ENCODE measurements at places on chromosomes 5 and 9.

DNA sequence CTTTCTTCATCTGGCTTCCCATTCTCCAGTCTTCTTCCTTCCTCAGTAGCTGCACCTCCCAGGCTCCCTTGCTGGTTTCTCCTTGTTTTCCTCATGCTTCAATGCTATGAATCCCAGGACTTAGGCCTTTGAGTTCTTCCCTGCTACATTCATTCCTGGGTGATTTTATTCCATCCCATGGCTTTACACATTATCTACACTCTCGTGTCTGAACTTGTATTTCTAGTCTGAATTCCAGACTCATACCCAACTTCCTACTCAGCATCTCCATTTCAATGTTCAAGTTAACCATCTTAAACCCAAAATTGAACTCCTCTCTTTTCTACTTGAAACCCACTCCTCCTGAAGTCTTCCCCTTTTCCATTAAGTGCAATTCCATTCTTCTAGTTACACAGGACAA lies 20.0 kb downstream of the SLC24A2 start:
- DNase-seq = no peak

- DNase-seq = no peak
Observed at GRCh38 chr5:155772009-155772662, 554.8 kb upstream of the SGCD start.

GRCh38 chr9:126463426-126463825 lies 136.8 kb downstream of the MVB12B start:
- no peak for DNase-seq

GRCh38 chr9:132037458-132037857 lies 42.2 kb downstream of the MED27 start:
- no peak for DNase-seq

DNA sequence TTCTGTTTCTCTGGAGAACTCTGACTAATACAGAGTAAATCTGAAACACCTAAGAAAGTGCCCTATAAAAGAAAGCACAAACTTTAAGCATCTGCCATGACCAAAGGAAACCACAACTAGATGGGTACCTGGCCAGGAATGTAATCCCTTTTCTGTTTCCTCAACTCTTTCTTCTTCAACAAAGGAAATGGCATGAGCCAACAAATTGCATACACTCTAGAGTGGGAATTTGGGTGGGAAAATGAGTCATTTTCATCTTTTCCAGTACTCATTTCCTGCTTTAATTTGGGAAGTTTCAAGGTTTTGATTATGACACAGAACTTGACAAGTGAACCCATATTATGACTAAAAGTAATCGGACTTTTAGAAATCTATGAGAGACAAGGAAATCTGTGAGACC lies 349.2 kb upstream of the RORB start:
- no peak for DNase-seq

DNA sequence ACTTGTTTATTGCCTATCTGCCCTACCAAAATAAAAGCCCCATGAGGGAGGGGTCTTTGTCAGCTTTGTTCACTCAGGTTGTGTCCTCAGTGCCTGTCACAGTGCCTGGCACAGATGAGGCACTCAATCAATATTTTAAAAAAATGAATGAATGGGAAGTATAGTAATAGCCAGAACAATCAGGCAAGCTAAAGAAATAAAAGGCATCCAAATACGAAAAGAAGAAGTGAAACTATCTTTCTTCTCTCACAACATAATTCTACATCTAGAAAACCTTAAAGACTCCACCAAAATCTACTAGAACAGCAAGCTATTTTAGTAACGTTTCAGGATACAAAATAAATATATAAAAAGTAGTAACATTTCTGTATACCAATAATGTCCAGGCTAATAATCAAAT lies 37.8 kb upstream of the C5orf63 start:
- DNase-seq = no peak

DNA sequence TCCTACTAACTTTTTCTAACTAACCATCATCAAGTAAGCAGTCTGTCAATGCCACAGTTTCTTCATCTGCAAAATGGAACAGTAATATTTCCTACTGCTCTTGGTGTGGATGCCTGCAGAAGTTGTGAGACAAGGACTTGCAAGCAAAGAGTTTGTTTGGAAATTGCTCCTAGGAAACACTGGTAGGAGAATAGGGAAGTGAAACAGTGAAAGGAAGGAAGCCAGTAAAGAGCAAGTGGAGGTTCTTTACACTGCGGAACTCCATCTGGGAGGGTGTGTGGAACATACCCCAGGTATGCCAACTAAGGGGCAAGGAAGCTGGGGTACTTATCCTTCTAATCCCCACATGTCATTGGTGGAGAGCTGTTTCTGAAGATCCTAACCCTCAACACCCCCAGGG lies 119.9 kb downstream of the FOXD1 start:
- no peak for DNase-seq

DNA sequence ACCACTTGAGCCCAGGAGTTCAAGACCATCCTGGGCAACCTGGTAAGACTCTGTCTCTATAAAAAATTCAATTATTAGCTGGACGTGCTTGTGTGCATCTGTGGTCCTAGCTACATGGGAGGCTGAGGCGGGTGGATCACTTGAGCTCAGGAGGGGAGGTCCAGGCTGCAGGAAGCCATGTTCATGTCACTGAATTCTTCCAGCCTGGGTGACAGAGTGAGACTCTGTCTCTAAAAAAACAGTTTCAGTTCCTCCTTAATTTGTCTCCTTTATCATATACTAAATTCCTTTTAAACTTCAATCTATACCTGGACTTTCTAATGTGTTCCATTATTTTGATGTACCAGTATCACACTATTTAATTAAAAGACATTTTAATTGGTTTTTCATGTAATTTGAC lies 422.2 kb upstream of the TLE4 start:
- DNase-seq = no peak

- DNase-seq = no peak
Observed at GRCh38 chr5:13629218-13629617, 315.3 kb downstream of the DNAH5 start.

- DNase-seq = no peak
Observed at GRCh38 chr9:129850821-129851550, 15.7 kb downstream of the USP20 start.

DNA sequence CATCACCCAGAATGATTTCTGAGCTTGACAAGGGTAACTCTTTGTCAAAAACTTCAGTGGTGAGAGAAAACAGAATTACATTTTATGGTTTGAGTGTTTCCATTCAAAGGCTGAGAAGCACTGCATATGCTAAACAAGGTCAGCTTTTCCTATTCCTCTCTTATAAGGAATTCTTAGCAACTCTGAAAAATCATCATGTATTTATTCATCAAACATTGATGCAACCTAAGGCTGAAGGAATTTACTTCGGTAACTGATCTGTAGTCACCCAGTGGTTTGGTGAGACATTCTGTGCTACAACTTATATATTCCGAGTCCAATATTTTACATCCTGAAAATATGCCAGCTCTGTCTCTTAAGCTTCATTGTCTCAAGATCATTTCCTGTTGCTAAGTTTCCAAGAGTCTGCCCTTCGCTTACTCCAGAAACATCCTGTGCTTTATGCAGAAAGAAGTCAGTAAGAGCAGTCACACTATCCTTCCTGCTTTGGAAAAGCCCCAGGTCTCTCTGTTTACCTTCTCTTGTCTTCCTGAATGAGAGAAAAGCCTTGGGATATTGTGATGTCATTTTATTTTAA lies 176.6 kb upstream of the TBCA start:
- no peak for DNase-seq

DNA sequence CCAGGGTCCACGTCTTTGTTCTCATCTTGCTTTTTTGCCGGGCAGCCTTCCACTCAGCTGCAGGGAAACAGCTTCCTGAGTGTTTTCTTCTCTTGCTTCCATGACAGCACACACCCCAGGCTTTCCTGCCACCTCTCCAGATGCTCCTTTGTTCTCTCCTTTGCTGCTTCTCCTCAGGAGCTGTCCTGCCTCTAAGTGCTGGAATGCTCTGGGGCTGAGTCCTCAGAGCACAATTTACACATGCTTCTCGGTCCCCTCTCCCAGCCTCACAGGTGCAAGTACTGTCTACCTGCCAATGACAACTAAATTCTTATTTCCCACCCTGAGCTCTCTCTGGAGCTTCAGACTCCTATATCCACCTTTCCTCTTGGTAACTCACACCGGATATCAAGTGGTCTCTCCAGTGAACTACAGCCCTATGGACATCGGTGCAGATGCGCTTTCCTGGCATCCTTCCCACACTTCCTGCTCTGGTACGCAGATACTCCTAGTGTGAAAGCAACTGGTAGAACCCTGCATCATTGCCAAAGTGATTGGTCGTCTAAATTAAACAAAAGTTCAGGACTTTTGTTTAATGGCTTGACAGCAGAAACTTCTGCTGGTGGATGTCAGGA lies 13.4 kb upstream of the ACSL6 start:
- DNase-seq = no peak

GRCh38 chr5:151897020-151897552 lies 27.6 kb downstream of the GLRA1 start:
- no peak for DNase-seq

GRCh38 chr9:133306242-133307204 lies 29.5 kb downstream of the SURF6 start:
- no peak for DNase-seq

- DNase-seq = no peak
Observed at GRCh38 chr5:77499973-77500372, 7.9 kb upstream of the WDR41 start.

DNA sequence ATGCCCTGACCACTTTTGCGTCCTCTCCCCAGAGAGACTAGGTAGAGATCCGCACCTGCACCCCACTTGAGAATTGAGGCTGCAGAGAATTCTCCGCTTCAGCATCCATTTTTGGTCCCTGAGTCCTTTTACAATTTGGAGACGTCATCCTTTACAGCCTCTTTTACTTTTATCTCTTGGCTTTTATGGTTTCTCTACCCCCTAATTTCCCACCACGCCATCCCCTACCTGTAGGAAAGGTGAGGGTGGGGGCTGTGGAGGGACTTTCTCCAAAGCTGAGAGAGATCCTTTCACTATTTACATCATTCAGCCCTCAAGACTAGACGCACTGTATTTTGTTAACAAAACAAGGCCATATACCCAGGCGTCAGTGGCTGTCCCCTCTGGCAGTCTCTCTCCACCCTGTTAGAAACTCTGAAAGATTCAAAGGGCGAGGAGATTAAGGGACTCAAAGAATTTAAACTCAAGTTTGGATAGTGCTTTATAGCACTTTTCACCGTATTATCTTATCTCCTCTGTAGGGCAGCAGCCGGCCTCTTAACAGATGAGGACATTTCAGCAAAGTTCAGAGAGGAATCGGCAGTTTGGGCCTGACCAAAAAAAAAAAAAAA lies 1.7 kb downstream of the MSX2 start:
- DNase-seq = no peak

- DNase-seq = no peak
Observed at GRCh38 chr9:16223074-16223871, 647.2 kb downstream of the BNC2 start.

DNA sequence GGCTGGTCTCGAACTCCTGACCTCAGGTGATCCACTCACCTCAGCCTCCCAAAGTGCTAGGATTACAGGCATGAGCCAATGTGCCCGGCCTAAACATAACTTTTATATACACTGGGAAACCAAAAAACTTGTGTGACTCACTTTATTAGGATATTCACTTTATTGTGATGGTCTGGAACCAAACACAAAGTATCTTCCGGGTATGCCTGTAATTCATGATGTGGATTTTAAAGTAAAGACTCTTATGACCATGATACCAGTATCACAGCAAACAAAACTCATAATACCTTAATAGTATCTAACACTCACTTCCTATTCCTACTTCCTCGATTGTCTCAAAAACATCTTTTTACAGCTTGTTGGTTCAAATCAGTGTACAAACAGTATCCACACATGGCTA lies 12.7 kb upstream of the GFPT2 start:
- no peak for DNase-seq

DNA sequence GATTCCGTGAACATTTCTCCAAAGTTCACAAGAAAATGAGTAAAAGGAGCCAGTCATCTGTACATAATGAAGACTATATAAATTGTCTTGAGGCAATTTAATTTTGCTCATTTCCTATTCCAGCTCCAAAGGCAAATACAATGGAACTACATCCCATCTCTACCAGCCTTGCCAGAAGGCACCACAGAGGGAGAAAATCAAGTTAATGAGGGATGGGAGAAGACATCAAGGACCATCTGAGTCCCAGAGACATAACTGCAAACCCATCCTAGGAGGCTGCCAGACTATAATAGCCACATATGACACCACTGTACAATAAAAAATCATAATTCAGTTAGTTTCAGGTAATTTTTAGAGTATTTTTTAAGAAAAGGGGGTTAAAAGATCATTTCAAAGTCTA lies 136.3 kb upstream of the RGMB start:
- no peak for DNase-seq

DNA sequence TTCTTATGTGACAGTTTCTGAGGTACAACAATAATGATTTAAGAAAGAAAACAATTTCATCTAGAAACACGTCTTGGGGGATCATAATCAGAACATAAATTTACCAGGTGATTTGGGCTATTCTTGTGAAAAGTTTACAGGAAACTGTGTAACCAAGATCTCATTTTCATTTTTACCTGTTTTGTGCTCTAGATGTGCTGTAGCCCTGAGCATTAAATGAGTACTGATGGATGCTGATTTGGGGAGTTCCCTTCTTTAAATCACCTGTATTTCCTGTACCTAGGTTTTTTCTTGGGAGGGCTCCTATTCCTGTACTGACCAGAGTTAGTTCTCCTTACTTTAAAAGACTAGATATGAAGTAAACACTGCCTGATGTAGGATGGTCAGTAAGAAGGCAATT lies 12.7 kb downstream of the MATR3 start:
- DNase-seq = no peak

DNA sequence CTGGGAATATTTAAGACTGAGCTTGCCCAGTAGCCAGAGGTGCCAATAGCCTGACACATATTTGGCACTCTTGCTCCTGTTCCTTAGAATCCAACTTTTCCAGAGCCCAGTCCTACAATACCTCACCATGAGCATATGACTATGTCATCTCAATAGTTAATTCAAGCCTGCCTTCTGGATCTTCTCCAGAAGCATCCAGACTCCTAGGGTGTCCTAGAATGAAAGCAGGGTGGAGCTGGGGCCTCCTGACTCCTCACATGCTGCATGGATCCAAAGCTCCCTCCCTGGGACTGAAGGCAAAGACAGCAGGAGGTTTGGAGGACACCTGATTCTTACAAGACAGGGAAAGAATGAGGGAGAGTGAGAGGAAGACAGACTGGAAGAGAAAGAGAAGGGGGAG lies 37.9 kb downstream of the SH3TC2 start:
- DNase-seq = no peak

DNA sequence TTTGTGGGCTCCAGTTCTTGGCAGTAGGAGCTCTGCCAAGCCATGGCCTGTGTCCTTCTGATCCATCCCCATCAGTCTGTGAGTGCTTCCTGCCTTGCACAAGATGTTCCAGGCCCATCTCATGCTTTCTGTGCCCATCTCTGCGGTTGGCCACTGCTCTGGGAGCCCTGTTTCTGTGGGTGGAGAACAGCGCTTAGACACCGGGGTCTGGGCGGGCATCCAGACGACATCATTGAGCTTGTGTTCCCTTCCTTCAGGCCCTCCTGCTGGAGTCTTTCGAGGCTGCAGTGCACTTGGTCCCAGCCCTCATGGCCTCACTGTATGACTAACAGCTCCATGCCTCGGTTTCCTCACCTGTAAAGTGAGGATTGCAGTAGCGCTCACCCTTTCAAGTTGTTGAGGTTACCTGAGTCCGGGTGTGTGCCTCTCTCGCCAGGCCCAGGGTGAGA lies 14.9 kb upstream of the CARD19 start:
- DNase-seq = no peak

Measured in ovary (tissue), 10 donors.